ENCODE measurements at places on chromosomes 12 and 14.

- no peak for DNase-seq
These were observed 27.7 kb downstream of the PPP4R3A start for GRCh38 chr14:91482263-91483013.

- DNase-seq: peak; percentile 18
These were observed 87.0 kb upstream of the EEA1 start for GRCh38 chr12:93015871-93016751.

DNA sequence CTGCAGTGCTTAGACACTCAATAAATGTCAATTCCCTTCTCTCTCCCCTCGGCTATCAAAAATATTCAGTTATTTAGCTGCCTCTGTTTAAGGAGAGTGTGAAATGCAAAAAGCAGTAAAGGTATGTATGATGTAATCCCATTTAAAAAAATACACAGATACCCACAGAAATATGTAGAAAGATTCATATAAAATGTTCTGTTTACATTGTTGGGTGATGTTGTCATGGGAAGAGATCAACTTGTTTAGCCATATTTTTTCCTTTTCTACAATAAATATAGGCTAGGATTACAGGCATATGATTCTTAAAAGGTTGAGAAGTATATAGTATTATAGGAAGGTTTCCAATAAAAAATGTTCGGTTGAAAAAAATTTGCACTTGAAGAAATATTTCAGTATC, 7.8 kb downstream of the PPP2R3C start:
- no peak for DNase-seq

- DNase-seq: no peak
These were observed 72.3 kb upstream of the KRAS start for GRCh38 chr12:25322918-25323531.

- DNase-seq: no peak
These were observed 9.4 kb upstream of the GPR68 start for GRCh38 chr14:91253795-91254323.

DNA sequence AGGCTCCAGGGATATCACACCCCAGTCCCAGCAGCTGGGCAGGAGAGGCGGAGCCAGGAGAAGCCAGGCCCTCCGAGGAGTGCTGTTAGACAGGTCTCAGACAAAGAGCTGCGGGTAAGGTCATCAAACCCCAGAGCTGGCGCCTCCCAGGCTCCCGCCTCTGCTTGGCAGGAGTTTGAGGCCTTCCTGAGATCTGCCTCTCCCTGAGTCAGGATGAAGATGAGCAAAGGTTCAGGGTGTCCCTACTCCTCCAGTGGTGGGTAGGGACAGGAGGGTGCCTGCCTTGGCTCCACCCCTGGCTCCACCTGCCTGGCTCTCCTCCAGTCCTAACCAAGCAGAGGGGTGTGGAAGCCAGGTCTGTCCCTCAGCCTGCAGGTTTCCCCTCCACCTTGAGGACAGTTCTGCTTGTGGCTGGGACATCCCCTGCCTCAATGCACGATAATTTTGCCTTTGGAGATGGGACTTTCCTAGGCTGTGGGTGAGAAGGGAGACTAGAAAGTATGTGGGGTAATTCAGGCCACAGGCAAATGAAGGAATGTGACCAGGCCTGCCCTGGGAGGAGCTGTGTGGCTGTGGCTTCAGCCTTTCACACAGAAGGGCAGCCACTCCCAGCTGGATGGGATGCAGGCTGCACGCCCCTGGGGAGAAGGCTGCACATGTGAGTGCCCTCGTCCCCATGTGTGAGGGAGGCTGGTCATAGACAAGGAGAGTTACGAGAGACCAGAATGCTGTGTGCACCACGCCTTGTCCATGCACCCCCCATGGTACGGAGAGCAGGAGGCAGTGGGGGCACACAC, 2.2 kb downstream of the PLEKHG6 start:
- no peak for DNase-seq

- DNase-seq: peak; percentile 67
These were observed 266.4 kb upstream of the USP15 start for GRCh38 chr12:61993734-61994345.

DNA sequence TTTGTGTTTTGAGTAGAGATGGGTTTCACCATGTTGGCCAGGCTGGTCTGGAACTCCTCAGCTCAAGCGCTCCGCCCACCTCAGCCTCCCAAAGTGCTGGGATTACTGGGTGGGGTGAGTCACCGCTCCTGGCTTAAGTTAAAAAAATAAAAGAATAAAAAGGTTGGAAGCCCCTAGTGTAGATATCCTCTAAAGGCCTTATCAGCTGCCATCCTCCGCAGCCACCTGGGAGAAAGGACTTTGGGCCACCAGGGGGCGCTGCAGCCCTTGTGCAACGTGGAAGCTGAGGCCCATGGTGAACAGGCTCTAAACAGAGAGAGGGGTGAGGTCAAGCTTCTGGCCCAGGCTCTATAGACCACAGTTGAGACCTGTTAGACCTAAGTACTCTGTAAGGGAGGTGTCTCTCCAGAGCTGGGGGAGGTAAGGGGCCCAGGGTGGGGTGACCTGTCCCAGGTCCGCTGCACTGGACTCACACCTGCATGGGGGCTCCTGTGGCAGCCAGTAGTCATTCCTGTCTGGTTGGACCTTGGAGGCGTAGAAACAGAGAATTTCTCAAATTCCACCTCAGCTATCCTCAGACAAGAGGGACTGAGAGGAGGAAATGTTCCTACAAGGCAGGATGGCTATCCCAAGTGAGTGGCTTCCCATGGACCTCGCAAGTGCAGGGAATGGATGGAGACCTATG, 14.0 kb upstream of the RACGAP1 start:
- DNase-seq: peak; percentile 25

DNA sequence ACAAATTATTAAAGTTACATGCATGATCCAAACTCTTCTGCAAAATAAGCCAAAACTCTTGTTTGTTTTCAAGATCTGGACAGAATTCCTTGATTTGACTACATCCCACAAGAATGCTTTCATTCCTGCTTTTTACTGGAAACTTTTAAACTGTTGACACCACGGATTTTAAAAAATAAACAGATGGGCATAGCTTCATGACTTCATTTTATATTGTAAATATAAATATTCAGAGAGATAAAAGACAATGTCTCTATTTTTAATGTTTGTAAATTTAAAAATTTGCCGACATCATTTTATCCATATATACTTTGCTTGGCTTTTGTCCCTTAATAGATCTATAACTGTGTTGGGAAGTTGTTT, 134.3 kb upstream of the DCN start:
- no peak for DNase-seq

DNA sequence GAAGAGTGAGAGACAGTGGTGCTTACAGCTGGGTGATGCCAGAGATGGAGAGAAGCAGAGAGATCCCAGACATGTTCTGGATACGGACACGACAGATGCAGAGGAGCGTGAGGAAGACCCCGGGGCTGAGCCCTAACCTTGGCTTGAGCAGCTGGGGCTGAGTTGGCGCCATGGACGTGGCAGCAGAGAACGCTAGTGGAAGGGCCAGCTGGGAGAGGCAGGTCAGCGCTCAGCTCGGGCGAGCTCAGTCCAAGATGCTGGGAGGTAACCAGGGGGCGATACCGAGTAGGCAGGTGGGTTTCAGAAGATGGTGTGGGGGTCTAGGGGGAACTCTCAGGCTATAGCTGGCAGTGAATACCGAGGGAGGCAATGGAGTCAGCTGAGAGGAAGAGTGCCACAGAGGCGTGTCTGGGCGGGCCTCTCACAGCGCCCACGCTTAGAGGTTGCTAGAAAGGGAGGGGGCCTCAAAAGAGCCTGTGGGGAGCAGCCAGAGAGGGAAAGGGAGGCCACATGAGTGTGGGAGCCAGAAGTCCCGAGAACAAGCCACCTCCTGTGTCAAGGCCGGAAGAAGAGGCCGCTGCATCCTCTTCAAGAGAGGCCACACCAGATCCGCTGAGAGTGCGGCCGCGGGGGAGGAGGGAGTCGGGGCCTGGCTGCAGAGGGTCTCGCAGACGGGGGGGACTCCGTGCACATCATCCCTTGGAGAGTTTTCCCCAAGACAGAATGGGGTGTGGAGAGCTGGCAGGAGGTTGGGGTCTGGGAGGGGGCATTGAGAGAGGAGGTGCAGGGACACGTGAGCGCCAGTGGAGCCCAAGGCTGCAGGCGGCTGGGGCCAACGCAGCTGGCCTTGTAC, 57.0 kb upstream of the DIO3 start:
- DNase-seq: no peak

DNA sequence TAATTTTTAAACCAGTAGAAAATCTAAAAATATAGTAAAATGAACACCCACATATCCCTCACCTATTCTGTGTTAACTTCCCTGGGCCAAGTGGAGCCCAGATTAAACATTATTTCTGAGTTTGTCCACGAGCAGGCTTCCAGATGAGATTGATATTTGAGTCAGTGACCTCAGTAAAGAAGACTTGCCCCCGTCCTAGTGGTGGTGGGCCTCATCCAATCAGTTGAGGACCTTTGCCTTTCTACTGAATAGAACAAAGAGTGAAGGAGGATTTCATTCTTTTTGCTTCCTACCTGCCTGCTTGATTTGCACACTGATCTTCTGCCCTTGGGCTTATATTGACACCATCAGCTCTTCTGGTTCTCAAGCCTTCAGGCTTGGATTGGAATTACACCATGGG, 174.7 kb upstream of the PLEKHG7 start:
- no peak for DNase-seq

DNA sequence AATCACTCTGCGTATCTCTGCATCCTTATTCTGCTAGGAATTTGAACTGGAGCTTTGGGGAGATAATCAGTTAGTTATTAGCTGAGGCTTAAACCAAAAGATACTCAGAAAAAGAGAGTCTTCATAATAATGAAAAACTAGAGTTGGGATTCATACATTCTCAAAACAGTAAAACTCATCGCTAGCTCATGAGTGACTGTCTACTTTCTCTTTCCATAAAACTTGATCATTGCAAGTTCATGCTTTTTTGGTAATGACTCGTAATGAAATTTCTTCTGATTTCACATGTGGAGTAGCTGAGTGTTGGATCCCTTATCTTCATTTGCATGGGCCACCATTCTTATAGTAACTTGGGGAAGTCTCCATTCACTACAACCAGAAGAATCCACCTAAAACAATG, 397.7 kb downstream of the PDZRN4 start:
- no peak for DNase-seq

GRCh38 chr14:70640938-70641547, 673 bp upstream of the TTC9 start:
- peak; percentile 15 for DNase-seq

- DNase-seq: no peak
These were observed 403.1 kb downstream of the TMEM121 start for GRCh38 chr14:105929327-105930081.

DNA sequence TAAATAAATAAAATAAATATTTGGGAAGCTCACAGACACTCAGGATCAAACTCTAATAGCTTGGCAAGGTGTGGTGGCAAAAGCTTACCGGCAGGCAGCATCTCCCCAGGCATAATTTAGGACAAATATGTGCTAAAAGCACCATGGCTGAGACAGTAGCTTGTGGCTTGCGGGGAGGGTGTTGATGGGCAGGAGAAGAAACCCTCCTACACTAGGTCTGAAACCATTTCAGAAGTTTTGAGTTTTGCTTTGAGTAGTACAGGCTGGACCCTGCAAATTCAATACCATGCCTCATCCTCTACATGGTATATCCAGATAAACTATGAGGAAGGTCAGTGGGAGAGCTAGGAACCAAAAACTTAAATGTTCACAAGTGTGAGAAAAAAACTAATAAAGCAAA, 33.1 kb downstream of the MAP3K9 start:
- no peak for DNase-seq

DNA sequence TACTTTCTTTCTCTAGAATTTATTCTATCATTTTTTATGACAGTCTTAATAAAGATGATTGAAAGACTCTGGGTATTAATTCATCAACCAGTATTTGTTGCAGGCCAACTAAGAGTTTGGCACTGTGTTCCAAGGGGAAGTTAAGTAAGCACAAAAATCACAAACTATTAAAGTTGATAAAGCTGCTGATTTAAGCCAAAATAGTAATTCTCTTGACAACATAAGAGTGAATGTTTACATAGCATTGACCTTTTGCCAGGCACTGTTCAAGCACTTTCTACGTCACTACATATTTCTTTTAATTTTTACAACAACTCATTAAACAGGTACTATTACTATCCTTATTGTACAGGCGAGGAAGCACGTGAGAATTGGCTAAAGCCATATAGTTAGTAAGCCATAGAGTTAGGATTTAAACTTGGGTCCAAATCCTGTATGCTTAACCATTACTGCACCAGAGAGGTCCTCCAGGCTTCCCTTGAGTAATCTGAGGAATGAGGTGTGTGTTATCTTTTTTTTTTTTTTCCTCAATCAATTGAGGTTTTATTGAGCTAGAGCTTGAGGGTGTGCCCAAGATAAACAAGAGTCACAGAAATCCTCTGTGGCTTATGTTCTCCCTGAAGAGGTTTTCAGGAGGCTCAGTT, 1009.6 kb downstream of the DIO2 start:
- no peak for DNase-seq

GRCh38 chr14:102544747-102545460, 35.3 kb upstream of the ANKRD9 start:
- no peak for DNase-seq

GRCh38 chr12:51862947-51863346, 14.4 kb upstream of the FIGNL2 start:
- DNase-seq: no peak

GRCh38 chr14:105864651-105865265, 338.4 kb downstream of the TMEM121 start:
- DNase-seq: no peak

DNA sequence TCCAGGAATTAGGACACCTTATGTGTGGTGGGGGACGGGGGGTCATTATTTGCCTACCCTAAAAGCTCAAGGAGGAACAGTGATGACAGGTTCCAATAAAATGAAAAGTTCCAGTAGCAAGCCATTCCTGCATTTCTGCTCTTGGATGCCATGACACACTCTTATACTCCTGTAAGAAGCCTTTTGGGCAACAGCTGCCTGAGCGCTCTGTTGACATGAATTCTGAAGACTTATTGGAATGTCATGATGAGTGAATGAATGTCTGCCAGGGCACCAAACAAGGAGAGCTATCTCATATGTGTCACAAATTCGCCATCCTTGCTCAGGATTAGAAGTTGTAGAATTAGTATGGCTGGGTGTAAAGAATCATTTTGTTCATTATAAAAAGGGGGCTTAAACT, 36.3 kb downstream of the PTGER2 start:
- no peak for DNase-seq

GRCh38 chr12:131950182-131950913, 606 bp downstream of the EP400 start:
- DNase-seq: no peak

DNA sequence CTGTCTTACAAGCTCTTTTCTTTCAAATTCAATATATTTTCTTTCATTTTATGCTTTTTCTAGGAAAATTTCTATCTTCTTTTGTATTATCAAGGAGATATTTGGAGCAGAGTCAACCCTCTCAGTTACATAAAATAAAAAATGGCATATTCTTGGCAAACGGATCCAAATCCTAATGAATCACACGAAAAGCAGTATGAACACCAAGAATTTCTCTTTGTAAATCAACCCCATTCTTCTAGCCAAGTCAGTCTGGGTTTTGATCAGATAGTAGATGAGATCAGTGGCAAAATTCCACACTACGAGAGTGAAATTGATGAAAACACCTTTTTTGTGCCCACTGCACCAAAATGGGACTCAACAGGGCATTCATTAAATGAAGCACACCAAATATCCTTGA, 20.6 kb downstream of the PIK3C2G start:
- no peak for DNase-seq

- no peak for DNase-seq
These were observed 134.3 kb downstream of the TTC7B start for GRCh38 chr14:90681929-90682328.

GRCh38 chr12:31234053-31234840, 91.7 kb downstream of the SINHCAF start:
- DNase-seq: peak; percentile 45
